DMS 273 treated with DMSO at 0.1 percent for 48 hours (cell line): ENCODE measurements at places on chromosomes 7 and 10.

DNA sequence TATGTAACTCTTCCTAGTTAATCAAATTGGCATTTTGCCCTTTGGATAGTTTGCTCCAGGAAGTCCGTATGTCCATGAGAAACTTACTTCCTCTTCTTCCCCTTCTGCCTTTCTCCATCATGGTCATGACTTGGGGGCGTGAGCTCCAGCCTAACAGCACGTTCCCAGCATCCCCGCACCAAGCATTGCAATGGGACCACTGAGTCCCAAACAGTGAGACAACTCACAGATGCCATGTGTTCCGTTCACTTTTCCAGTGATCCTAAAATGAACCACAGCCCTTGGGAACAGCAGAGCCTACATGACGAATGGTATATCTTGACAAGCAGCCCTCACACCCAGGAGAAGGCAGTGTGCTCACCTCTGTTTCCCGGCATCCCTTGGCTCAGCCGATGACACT, 10.7 kb downstream of the BTBD16 start:
- no peak for DNase-seq

DNA sequence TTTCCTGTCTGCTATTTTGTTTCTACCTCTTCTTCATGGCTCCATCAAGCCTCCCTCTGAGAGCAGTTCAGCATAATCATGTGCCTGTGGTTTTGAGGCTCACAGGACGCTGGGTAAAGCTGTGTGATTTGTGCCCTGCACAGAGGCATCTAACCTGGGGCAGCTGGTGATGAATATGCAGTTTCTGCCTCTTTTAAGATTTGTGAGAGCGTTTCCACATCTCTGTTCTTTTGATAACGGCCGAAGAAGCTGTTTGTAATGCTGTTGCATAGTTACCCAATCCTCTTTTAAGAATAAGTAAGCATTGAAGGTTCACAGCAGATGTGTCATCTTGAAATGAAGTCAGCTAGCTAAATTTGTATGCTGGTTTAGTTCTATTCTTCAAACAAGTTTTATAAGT, 45.2 kb downstream of the PNLIPRP3 start:
- no peak for DNase-seq

GRCh38 chr7:2030475-2031450, 202.0 kb downstream of the MAD1L1 start:
- DNase-seq, result no peak

DNA sequence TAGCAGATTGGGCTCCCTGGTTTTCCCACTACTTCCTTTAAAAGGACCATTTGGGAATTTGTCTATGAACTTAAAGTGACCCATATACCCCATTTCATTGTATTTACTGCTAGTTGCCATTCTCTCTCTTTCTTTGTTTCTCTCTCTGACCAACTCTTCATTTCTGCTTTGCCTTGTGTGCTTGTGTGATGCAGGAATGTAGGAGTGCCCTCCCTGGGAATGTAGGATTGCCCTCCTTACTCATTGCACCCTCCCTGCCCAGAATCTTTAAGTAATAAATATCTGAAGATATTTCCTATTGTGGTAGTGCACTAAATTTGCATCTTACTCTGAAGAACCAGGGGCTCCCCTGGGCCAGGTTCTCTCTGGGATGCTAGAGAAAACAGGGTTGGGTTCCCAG, 47.3 kb upstream of the KLF14 start:
- no peak for DNase-seq

- no peak for DNase-seq
These were observed 250.9 kb downstream of the SNX13 start for GRCh38 chr7:17689361-17689902.
